ENCODE measurements at places on chromosomes 2 and 18.

GRCh38 chr2:126891681-126892500, 6.8 kb upstream of the TEX51 start:
- DNase-seq, result no peak

DNA sequence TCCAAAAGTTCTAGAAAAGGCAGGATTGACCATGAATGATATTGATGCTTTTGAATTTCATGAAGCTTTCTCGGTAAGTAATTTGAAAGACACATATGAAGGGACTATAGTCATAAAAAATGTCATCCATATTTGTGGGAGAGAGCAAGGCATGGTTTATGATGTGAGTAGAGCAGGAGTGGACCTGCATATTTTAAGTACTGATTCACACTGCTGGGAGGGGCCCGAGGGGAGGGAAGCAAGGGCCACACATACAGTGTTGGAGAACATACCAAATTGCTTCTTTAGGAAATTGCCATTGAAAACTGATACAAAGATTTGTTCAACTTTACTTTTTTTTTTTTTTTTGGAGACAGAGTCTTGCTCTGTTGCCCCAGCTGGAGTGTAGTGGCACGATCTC, 39.4 kb downstream of the HADHB start:
- peak; percentile 57 for DNase-seq

DNA sequence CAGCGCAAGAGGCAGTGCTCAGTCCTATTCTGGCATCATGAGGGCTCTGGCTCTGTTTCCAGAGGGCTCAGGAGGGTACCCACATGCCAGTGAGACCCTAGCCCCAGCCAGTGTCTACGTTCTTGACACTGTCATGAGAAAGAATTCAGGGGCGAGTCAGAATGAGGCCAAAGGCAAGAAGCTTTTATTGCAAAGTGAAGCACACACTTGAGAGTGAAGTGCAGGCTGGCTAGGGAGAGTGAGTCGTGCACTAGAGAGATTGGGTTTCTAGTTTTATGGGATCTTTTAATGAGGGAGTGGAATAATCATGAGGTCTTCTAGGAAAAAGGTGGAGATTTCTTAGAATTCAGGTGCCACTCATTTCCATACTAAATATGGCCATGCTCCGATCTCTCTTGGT, 164.1 kb downstream of the DCDC2C start:
- DNase-seq, result no peak

DNA sequence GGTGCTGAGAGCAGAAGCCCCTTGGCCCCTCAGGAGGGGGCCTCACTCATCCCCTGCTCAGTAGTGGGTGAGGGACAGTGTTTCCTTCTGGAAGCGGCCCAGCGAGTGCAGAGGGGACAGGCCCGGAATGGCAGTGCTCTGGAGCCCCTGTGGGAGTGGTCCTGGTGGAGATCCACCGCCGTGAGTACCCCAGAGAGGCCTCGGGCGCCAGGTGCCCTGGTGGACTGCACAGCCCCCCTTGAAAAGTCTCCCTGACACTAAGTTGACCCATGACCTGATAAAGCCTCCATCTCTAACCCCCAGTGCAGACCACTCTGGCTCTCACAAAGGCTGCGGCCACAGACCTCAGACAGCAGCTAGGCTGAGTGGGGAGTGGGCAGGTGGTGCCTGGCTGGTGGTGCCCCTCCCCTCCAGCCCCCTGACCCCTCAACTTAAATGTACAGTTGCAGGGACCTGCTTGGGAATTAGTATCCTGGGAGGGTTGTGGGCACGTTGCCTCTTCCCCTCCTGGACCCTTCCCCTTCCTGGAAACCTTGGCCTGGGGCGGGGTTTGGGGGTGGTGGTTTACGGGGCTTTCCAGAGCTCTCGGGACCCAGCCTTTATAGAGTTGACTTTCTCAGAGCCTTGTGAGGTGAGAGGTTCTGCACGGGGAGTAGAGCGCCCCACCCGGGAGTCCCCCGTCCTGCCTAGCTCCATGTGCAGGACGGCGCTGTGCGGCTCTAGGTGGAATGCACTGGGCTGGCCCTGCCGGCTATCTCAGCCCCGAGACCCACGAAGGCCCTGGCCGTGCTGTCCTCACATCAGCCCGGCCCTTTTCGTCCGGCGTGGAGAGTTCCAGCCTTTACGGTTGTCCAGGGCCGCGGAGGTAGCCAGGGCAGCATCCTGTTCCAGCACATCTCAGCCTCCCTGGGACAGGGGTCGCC, 62.7 kb downstream of the RTP5 start:
- DNase-seq, result no peak

- DNase-seq, result no peak
Measured at GRCh38 chr18:813172-814071, 1.4 kb upstream of the YES1 start.

DNA sequence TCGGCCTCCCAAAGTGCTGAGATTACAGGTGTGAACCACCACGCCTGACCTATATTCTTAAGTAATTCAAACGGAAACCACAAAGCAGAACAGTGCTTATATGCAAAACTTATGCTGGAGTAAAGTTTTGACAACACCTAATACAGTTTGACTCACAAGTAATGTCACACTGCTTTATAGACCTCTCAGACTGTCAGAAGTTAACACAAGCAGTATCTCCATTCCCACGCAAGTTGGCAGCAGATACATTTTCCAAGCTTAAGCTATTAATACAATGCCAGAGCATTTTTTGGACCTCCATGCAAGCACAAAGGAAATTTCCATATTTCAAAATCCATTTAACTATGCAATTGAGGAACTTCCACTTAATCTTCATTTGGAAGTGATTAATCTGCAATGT, 21.0 kb upstream of the SANBR start:
- DNase-seq, result no peak

- DNase-seq, result no peak
Measured at GRCh38 chr2:176234940-176235339, 34.3 kb upstream of the MTX2 start.

DNA sequence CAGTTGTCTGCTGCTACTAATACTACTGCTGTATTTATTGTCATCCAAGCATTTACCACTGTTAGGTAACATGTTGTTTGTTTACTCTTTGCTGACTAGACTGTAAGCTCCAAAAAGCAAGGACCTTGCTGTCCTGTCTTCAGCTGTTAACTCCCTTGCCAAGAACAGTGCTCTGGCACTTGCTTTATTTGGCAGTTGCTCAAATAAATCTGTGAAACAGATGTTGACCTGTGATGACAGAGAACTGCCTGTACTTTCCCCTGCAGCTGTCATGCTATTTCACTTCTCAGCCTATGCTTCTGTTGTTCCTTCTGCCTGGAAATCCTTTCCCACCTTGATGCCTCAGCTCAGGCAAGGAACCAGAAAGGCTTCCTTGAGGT, 181.2 kb downstream of the ATAD2B start:
- DNase-seq, result peak; percentile 36

- DNase-seq, result no peak
Measured at GRCh38 chr2:96389736-96390135, 54.2 kb downstream of the NCAPH start.

DNA sequence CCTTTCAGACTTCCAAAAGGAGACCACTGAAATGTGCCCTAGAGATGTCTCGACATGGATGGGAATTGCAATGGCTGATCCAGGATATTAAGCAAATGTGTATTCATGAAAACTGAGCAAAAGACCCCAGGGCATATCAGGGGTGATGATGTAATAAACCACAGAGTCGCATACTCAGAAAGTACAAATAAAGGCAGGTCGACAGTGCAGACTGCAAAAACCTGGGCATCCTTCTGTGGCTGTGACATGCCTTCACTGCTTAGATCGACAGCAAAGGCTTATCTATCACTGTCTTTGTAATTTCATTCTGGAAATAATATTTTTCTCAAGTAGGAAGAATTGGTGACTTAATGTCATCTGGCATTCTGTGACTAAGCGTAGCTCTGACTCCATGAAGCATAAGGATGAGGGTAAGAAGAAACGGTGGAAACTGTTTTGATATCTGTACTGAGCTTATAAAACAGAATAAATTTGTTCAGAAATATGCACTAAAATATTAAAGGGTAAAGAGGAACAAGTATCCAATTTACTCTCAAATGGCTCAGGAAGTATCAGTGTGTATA, 115.6 kb upstream of the NRP2 start:
- no peak for DNase-seq

DNA sequence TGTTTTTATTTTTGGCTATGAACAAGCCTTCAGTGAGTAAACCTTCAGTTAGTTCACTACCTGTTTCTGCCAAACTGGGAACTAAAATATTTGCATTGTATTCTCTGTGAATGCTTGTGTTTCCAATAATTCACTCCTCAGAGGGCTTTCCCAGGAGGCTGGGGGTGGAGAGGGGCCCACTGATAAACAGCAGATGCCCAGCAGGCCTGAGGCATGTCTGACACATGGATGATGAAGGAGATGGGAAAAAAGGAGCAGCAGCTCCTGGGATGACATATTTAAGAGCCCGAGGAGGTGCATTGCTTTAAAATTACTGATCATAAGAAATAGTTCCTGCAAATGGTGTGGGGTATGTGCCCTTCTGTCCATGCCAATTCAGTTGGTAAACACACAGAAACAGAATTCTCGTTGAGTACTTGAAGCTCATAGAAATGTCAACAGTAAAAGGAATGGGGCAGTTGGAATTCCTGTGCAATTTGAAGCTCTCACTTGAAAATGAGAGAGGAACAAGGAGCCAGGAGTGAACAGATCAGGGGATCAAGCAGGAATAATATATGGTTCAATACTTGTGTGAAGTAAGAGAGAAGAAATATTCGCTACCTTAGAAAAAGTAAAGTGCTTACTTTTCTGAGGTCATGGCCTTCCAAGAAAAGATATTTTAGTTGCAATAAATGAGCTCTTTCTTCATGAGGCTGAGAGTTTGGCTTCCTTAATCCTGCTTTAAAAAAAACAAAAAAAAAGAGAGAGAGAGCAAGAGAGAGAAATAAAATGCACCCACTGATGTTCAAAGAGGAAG, 22.0 kb upstream of the HNMT start:
- no peak for DNase-seq

DNA sequence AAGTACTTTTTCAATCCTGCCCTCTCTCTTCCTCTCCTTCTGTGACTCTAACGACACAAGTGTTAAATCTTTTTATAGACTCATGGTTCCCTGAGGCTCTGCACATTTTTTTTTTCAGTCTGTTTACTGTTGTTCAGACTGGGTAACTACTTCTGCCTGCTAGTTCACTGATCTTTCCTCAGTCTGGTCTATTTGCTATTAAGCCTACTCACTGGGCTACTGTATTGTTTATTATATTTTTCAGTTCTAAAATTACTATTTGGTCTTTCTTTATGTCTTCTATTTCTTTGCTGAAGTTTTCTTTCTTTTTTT, 21.3 kb downstream of the PPP3R1 start:
- DNase-seq, result no peak

DNA sequence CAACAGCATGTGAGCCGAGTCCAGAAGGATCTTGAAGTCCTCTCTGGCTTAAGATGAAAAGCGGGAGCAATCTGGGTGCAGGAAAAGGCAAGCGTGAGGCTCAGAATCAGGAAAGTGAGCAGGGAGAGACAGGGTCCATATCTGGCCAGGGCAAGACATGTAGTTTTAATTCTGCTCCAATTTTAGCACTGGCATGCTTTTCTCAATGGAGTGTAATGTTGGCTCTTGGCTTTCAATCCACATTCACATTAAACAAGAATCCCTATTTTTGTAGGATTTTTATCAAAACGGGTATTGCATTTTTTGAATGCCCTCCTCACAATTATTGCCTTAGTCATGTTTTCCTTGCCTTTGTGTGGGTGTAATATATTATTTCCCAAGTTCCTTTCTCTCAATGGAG, 6.0 kb downstream of the SPATA3 start:
- DNase-seq, result no peak

DNA sequence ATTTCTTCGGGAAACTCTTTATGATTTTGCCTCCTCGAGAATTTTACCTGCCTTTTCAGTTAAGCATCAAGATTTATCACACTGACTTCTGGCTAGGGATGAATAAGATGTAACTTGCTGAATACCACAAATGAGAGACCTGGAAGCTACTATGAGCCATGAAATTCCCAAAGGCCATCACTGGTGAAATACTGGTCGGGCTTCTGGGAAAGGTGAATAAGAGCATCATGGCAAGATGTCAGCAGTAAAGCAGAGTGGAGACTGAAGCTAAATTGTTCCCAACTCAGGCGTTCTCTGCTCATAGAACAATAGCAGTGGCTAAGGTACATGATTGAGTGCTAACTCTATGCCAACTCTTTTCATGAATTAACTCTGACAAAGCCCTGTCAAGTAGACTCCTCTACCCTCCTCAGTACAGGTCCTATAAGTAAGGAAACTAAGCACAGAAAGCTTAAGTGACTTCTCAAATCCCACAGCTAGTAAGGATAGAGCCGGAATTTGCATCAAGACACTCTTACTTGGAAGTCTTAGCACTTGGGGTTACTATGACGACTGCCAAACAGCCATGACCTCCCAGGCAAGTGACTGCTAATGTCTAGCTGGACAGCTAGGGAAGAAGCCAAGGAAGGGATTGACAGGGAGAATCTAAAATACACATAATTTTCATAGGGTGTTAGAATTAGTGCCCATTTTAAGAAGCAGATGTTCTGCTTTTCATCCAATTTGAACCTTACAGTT, 22.7 kb upstream of the DSC3 start:
- DNase-seq, result peak; percentile 1

All from fibroblast of skin of right quadriceps (primary cell).